ENCODE measurements at places on chromosomes 1 and 21.

DNA sequence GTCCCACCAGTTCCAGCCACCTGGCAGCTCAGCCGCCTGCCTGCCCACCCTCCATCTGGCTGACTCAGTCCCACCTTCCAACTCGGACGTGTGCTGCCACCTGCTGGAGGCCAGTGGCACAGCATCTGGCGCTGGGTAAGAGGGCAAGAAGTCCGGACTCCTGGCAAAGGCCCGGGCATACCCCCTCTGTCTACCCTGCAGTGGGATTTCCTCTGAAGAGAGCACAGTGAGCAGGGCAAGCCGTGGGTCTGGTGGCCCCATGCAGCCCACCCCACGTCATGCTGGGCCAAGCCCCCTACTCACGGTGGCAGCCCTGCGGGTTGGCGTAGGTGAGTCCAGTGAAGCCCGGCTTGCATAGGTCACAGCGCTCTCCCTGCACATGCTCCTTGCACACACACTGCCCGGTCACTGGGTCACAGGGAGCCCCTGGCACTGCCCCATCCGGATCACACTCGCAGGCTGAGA is 24.5 kb downstream of the LAMB3 start:
- peak; percentile 55 for DNase-seq

DNA sequence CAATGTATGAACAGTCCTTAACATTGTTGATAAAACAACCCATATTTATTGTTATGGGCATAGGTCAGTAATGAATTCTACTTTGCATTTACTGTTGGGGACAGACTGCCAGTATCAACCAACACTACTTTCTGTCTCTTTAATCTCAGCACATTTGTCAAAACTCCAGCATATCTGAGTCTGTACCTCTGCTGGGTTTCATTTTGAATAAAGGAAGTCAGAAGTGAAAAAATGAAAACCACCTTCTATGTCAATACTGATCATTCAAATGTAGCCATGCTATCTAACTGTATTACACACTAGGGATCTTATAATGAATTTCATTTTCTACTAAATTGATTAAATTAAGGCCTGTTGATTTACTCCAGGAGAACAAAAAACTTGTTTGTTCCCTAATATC is 24.2 kb upstream of the CXADR start:
- DNase-seq: no peak

- DNase-seq: no peak
Measured at GRCh38 chr21:22575165-22575584, 1577.0 kb downstream of the NCAM2 start.

DNA sequence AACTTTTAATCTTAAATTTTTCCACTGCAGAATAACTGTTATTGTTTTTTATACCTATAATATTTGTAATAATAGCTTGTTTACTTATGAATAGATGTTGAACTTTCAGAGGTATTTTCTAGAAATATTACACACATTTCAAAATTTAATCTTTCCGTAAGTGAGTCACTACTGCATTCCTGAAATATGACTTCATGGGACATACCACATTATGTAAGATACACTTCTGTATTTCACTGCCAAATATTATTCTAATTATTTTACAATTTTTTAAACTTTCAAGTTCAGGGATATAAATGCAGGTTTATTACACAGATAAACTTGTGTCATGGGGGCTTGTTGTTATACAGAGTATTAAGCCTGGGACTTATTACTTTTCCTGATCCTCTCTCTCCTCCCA is 2220.5 kb downstream of the NCAM2 start:
- no peak for DNase-seq

DNA sequence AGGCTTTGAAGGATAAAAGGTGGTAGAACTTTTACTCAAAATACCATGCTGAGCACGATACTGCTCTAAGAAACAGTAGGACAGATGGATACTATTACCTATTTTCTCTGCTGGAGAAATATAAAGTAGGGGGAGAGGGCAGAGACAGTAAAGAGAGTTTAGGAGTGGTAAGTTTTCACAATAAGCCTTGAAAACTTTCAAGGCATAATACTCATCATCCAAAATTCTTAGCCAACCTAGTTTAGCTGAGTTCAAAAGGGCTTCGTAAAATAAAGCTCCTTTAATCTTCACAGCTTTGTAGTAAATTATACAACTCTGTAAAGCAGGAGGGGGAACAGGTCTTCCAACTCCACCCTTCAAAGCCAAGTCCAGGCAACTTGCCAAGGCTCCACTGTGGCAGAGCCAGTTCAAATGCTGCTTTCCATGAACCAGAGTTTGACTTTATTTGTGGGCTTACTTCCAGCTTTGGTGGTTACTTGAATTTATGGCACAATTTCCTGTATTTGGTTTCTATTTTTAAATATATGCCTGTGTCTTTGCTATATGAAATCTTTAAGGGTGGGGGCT is 15.5 kb downstream of the TEX38 start:
- DNase-seq: no peak

GRCh38 chr1:228544921-228545591 is 57.9 kb downstream of the RNF187 start:
- no peak for DNase-seq

- no peak for DNase-seq
Measured at GRCh38 chr1:176517484-176517883, 54.5 kb downstream of the PAPPA2 start.

- DNase-seq: no peak
Measured at GRCh38 chr1:6979003-6979613, 193.9 kb downstream of the CAMTA1 start.

DNA sequence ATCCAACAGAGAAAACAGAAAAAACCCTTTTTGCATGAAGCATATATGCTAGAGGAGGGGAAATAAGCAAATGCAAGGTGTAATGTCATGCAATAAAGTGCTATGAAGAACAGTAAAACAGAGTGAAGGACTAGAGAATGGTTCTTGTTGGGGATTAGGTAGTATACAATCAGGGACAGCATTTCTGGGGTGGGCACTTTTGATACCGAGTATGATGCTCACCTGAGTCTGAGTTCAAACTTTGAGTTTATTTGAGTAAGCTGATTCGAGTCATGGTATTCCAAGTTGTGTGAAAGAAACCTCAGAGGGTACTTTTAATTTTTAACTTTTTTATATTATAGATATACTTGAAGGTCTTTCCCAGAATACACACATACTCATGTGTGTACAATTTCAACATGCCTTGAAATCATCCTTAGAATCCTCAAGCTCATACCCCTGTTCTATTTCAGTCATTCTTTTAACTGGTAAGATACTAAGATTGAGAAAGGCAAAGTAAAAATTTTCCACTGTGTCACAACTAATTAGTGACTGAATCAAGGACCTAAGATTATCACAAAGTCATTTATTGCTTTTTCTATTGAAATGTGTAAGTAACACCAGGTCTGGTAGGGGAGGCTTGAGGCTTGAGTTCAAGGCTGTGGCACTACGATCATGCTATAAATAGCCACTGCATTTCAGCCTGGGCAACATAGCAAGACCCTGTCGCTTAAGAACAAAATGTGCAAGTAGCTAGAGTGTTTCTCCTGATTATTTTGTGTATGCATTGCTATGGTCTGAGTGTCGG is 12.1 kb downstream of the LRRC8B start:
- DNase-seq: no peak

DNA sequence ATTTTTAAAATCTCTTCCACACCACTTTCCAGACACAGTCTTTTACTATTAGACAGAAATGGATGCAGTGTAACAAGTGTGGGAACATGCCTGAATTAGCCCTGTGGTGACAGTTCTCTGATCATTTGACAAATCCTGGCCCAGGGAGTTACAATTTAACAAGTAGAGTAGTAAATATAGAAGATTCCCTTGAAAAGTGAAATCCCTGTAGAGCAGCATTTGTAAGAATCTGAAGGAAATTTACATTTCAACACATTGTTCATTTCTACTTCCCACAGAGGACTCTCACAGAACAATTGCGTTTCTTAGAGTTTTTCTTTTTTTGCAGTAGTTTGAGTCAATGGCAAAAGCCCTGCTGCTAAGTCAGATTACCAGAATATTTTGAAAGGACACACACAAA is 458.3 kb upstream of the BRINP3 start:
- no peak for DNase-seq

- DNase-seq: no peak
Measured at GRCh38 chr1:28280977-28281381, 21.7 kb downstream of the SESN2 start.

- no peak for DNase-seq
Measured at GRCh38 chr1:11671544-11672286, 7.7 kb downstream of the FBXO6 start.

- DNase-seq: no peak
Measured at GRCh38 chr21:27464648-27465047, 497.8 kb upstream of the ADAMTS5 start.

GRCh38 chr1:228333739-228334115 is 72.9 kb downstream of the TRIM11 start:
- DNase-seq: no peak

GRCh38 chr1:81374481-81374880 is 426.3 kb upstream of the ADGRL2 start:
- no peak for DNase-seq

GRCh38 chr1:232901255-232901654 is 49.2 kb upstream of the NTPCR start:
- no peak for DNase-seq

- no peak for DNase-seq
Measured at GRCh38 chr1:155223047-155223446, 14.6 kb downstream of the MTX1 start.

- no peak for DNase-seq
Measured at GRCh38 chr1:25492323-25492722, 51.1 kb upstream of the LDLRAP1 start.

- DNase-seq: no peak
Measured at GRCh38 chr21:32281531-32281930, 2.7 kb upstream of the MIS18A start.

DNA sequence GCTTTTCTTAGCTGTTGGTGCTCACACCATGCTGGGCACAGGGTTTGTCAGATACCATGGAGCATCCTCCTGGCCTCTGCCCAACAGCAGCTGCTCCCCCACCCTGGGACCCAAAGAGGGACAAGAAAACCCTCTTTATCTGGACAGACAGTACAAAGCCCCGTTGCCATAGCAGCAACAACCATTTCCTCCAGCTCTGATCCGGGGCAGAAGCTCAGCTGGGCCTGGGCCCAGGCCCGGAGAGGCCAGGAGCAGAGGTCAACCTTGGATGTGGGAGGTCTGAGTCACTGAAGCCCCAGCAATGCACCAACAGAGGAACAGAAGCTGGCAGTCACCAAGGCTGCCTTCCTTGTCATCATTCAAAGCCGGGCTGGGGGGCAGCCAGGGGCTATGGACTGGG is 228.4 kb upstream of the POU3F1 start:
- DNase-seq: no peak

- no peak for DNase-seq
Measured at GRCh38 chr1:65056866-65057265, 90.5 kb upstream of the JAK1 start.

DNA sequence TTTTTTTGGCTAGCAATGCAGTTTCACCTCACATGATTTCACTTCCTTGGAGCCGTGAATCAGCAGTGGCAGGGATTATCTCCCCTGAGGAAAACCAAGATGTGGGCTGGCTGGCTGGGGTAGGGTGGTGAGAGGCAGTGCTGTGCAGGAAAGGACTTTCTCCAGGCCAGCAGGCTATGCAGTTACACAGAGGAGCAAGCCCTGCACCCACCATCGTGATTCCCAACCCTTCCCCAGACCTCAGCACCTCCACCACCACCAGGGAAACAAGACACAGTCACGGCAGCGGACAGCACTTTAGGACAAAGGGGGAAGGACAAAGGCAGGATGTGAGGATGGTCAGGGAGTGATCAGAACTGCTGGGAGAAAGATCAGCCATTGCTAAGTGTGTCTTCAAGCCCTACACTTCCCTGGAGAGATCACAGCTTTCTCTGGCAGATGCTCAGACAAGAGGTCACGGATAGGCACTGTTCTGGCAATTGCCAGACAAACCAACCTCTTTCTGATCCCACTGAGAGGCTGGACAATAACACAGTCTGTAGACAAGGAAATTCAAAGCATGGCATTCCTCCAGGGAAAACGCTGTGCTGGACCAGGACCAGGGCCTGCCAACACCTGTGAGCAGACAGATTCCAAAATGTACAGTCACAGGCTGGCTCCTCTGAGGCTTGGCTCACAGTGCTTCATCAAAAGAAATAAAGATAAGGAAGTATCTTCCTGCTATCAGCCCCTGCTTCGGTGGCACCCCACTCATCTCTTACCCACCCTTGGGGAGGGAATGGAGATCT is 509.4 kb downstream of the SMYD3 start:
- no peak for DNase-seq

GRCh38 chr1:41683681-41684500 is 199.4 kb upstream of the EDN2 start:
- DNase-seq: no peak

DNA sequence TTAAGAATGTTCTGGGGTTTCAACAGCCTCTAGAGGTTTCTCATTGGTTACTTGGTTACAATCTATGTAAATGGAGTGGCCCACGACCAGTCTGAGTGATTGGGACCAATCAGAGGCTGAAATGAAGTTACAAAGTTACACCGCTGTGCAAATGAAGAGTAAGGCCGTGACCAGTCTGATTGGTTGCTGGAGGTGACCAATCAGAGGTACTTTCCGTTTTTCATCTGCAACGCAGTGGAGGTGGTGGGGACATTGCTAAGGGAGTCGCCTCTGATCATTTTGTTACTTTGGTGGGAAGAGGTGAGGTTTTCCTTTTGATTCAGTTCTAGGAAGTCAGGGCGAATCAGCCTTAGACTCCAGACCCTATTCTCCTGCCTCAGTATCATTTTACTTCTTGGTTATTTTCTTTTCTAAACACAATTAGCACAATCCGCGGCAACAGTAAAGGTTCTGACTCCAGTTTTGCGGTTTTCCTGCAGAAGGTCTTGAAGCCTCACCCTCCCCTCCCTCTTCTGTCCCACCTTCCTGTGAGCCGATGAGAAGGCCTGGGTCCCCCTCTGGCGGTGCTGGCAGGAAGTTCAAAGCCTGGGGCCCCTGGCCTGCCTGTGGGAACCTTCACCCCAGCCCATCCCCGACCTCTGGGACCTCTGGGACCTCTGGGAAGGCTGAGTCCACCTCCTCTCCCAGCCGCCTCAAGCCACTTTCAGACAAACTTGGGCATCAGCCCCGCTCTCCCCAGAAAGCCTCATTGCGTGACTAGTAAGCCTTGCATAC is 38.7 kb upstream of the TTC34 start:
- peak; percentile 32 for DNase-seq
